ENCODE measurements at places on chromosomes 2 and 18. TPM values are rescaled to one million over a fixed set of nuclear protein-coding genes. Genes with fewer than 3 reads are reported as not detected.

PDE1A gene
- not detected for total RNA-seq

UPP2 gene
- not detected for total RNA-seq

SELENOI gene
- total RNA-seq: 33.2 TPM

TUBA3E gene
- 1.0 TPM for total RNA-seq

RHBDD1 gene
- total RNA-seq: 4.3 TPM

MOGAT1 gene
- not detected for total RNA-seq

RAB31 gene
- total RNA-seq: 18.2 TPM

SPC25 gene
- 59.7 TPM for total RNA-seq

GREB1L gene
- 5.7 TPM for total RNA-seq

DNA sequence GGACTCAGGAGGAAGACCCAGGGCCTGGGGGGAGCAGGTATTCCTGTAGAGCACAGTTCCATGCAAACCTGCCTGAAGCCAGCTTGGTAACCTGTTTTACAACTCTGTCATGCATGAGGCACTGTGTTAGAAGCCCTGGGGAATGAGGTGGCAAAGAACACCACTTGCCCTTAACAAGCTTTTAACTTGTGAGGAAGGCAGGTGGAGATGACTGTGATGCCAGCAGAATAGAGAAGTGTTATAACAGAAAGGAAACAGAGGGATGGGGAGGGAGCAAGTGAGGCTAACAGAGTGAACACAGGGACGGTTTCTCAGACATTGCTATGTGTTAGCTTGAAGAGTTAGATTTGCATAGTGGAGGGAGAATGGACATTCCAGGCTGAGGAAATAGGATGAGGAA, 11.5 kb upstream of the IL1A start:
- DNase-seq: no peak

DNA sequence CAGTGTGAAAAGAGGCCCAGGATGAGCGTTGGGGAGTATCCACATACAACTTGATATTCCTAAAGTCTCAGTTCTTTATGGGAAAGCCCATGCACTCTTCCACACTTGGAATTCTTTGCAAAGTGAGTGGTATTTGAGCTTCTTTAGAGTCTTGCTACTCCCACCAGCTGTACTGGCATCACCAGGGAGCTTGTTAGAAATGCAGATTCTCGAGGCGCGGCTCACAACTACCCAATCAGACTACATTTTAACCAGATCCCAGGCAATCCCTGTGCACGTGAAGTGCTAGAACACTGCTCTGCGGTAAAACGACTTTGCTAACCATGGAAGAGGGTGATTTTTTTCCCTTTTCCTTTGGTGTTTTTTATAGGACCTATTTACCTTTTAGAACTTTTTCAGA, 184.7 kb downstream of the NEDD4L start:
- no peak for DNase-seq

DNA sequence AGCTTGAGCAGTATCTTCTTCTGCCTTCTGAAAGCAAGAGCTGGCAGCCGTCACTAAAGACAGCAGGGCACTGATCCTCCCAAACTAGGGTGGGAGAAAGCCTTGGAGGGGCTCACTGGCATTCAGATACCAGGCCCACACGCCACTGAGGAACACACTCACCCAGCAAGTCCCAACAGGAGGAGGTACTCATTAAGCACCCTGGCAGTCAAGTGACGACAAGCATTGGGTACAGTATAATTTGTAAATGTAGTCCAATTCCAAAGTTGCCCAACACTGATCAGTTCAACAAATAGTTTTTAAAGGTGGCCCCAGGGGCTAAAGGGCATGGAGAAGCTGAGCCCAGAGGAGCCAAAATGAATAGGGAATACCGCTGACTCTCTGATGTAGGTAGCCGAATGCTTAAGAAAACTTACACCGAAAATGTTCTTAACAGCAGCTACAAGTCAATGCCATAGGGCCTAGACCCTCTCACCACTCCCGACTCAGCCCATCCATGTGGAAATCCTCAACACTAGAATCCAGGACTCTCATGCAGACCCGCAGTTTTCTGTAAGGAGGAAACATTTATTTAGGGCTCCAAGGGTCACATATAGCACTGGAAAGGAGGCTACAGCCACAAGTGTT, 9.9 kb downstream of the LIMS2 start:
- no peak for DNase-seq

GRCh38 chr2:182230561-182230960, 196.3 kb downstream of the PDE1A start:
- no peak for DNase-seq

GRCh38 chr2:74414881-74415761, 6.3 kb downstream of the C2orf81 start:
- no peak for DNase-seq

- DNase-seq: peak; percentile 43
Measured at GRCh38 chr2:55232863-55233657, 572 bp downstream of the RPS27A start.

GRCh38 chr18:78330766-78331165, 648.9 kb upstream of the SALL3 start:
- DNase-seq: peak; percentile 49

GRCh38 chr2:37110306-37111212, 26.2 kb downstream of the GPATCH11 start:
- DNase-seq: no peak

DNA sequence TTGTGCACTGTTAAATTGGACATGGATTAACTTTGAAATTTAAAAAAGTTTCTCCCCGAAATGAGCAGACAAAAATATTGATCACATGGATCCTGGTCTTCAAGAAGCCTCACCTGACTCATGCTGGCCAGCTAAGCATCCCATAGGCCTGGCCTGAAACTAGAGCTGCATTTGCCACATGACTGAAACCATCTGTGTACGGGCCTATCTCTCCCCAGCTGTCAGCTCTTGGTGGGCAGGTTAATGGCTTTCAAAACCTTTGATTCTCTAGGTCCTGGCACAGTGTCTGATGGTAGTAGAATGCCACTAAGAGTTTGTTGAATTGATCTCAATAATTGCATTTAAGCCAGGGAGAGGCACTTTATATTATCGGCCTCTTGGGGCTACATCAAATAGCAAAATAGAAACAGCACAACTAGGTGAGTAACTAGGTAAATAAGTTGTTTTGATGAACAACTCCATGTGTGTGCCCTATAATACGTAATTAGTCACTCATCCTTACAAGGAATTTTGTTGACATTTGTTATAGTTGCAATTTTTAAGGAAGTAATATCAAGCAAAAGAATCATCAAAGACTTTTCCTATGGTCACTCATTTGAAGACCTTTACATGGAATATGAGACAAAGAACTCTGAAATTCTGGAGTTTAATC, 251.1 kb downstream of the SP3 start:
- no peak for DNase-seq

DNA sequence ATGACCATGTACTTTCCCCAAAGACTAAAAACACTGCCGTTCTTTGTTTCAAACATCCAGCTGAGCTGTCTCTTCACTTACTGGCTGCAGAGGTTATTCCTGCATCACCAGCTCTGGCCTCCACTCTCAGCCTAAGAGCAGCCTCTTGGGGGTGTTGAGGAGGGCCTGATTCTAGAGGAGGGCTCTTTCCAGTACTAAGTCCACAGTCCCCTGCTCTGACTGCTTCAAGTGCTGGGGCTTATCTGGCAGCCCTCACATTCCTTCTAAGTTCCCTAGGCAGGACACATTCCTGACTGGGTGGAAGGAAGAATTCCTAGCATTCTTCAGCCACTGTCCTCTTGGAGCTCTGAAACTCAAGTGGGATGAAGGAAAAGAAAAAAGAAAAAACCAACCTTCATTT, 32.9 kb upstream of the EHBP1 start:
- peak; percentile 6 for DNase-seq

- DNase-seq: peak; percentile 65
Measured at GRCh38 chr2:115303-115702, 69.0 kb upstream of the FAM110C start.

- no peak for DNase-seq
Measured at GRCh38 chr18:52452427-52452826, 112.4 kb downstream of the DCC start.

DNA sequence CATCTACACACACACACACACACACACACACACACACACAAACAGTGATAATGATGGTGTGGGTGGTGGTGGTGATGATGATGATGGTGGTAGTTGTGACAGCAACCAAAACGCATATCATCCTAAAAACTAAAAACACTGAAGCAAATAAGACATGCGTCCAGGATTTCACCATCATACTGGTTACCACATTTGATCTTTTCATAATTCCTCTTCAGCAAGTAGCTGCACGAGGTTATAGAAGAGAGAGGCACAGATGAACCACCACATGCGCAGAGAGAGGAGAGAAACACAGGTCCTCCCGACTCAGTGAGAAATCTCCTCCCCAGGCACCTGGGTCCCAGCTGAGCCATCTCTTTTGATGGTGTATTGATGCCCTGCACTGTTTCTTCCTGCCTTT, 393.3 kb downstream of the METTL4 start:
- no peak for DNase-seq

- DNase-seq: peak; percentile 87
Measured at GRCh38 chr2:88627856-88628570, 749 bp upstream of the EIF2AK3 start.

DNA sequence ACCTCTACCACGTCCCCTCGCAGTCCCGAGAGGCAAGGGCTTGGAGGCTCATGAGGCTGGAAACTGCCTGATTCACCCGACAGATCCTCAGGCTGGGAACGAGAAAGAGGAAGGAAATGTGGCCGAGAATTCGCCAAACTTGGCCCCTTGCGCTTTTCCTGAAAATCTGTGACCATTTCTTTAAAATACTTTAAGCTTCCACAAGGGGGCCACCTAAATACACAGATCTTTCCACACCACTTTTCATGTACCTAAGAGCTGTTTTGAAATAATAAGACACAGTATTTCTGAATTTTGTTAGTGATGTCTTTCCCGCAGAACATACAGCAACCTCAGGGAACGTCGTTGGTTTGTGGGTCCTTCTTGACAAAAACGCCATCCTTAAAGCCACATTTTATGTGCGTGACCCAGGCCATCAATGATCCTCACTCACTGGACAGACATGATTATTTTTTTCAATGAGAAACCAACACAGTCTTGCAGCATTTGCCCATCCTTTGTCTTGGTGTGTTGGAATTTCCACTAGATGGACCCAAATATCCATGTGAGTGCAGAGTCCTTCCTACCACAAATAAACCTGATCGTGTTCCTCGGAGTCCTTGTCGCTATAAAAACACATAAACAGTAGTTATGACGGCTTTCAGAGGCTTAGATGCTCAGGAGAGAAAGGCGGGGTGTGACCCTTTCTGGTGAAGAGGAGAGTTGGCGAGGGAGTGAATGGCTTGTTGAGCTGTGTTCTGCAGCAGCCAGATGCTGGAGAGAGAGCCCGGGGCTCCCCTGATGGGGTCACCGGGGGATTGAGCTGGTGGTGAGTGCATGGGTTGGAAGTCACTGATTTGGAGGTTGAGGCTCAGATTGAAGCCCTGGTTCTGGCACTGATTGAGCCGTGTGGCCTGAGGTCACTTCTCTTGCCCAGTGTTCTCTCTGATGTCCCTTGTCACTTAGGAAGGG, 25.0 kb downstream of the DCDC2C start:
- peak; percentile 64 for DNase-seq

DNA sequence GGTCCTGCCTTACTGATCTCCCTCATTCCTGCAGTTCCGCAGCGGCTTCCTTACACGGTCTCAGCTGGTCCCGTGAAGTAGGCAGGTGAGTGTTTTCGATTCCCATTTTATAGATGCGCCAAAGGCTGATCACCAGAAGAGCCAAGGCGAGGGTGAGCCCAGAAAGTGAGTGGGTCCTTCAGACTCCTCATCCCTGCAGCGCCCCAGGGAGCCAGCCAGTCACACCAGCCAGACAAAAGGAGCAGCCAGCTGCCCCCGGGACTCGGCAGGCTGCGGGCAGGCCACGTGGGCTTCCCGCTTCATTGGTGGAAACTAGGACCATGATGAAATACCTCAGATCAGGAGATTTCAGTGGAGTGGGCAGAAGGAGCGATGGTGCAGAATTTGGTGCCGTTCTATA, 85.9 kb downstream of the SMAD7 start:
- DNase-seq: no peak

DNA sequence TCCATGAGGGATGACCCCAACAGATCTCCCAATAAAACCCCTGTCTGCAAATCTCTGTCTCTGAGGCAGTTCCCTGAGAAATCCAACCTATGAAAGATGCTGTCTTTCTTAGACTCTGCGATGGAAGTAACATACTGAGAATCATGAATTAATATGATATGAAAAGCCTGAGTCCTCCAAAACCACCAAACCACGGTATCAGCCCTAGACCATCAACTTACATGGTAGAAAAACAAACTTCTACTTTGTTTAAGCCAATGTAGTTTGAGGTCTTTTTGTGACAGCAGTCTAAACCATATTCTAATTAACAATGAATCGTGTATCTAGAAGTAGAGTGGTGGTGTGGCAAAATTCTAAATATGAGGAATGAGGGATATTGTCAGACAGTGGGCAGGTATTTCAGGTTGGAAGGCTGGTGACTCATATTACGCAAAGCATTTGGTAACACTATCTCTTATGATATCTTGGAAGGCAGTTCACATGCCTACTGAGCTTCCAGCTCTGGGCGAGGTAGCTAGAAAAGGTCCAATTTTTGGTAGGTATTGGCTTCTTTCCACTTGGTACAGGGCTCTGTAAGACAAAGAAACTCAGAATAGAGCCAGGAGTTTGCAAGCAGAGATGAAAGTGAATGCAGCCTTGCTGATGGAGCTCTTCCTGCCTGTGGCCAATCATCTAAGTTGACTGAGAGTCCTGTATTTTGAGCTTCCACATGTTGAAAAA, 215.8 kb downstream of the ZFP36L2 start:
- no peak for DNase-seq

DNA sequence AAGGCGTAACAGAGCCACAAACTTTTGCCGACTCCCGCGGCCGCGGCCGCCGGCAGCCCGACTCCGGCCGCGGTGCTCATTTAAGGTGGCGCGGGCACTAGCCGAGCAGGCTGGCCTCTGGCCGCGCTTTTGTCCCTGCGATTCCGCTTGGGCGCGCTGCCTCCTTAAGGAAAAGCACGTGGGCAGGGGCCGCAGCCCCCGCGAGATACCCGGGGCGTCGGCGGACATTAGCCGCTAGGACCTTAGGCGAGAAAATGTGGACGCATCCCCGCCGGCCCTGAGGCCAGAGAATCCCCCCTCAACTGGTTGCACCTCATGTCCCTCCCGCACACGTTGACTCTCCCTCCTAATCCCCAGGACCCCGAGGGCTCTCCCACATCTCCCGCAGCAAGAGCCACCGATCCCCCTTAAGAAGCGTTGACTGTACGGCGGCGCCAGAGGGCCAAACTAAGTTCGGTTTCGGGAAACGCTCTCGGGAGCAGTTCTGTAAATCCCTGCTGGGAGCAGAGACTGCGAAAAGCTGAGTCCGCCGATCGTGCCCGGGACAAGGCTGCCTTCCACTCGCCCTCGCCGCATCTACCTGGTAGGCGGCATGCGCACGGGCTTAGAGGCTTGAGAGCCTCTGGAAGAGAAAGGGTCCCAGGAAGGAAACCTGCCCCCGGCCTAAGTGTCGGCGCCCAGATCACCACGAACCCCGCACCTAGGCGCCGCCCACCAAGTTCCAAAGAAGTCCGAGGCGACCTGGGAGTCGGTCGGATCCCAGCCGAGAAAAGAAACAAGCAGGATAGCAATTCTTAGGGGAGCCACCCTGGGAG, 1.8 kb upstream of the SATB2 start:
- DNase-seq: peak; percentile 93

DNA sequence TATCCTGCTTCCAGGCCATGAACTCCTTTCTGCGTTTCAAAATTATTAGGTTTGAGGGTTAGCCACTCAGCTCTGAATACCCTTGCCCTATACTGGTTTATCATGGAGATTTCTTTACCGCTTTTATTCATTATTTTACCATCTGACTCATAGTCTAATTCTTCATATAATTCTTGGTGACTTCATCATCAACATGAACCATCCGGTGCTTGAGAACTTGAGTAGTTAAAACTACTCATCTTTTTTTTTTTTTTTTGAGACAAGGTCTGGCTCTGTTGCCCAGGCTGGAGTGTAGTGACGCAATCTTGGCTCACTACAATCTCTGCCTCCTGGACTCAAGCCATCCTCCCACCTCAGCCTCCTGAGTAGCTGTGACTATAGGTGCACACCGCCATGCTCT, 94.2 kb upstream of the LHCGR start:
- no peak for DNase-seq
